COR-L47 (cell line): ENCODE measurements at places on chromosomes 5 and 9.

DNA sequence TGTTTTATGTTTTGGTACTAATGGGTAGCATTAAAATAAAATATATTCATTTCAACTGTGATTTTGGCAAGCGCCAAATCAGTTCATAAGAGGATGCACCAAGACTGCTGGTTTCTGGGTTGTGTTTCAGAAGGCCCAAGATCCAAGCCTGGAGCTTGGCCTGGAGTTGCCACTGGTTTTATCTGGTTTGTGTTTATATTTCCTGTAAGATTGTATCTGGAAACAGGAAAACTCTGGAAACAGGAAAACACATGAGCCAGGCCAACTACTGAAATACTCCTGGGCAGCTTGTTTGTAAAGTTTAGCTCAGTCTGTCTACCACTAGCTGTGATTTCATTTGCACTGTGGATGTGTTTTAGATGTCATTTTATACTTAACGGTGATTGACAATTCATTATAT is 5.5 kb downstream of the FSTL4 start:
- no peak for DNase-seq

GRCh38 chr5:146794326-146795029 is 84.1 kb downstream of the PPP2R2B start:
- no peak for DNase-seq

- DNase-seq, result no peak
Measured at GRCh38 chr9:78986446-78986845, 585.3 kb upstream of the TLE4 start.

DNA sequence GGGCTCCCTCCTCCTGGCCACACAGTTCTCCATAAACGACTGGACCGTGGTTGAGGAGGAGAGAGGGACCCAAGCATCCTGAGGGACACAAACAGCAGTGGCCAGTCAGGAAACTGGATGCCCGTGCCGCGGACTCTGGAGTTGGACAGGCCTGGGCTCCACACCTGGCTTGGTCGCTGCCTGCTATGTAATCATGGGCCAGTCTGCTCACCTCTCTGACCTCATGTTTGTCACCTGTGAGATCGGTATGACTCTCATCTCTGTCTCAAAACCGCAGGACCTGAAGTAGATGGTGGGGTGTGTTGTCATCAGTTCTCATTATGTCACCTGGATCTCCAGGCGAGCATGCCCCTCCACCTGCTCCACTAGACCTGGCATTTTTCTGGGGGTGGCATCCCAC is 14.5 kb downstream of the CXXC5 start:
- no peak for DNase-seq
